Stimulated activated CD8-positive, alpha-beta memory T cell treated with anti-CD3 and anti-CD28 coated beads, Interleukin-4, amount 100 ng/mL, for 1 hour (primary cell): ENCODE measurements at places on chromosomes 12 and 14.

GRCh38 chr12:73514672-73515071 lies 1023.0 kb upstream of the ATXN7L3B start:
- no peak for DNase-seq

DNA sequence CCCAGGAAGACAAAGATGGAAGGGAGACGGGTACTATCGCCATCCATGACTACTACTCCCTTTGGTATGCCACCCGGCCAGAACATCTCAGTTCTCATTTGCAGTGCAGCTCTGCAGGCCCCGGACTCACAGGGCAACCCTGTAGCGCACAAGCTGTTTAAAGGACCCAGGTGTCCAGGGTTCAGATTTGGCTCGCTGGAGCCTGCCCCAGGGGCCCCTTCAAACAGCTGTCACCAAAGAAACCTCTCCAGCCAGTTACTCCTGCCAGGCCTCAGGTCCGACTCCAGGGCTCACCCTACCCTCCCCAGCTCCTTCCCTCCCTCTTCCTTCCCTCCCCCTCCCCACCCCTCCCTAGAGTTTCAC lies 5.5 kb upstream of the CHD4 start:
- no peak for DNase-seq

DNA sequence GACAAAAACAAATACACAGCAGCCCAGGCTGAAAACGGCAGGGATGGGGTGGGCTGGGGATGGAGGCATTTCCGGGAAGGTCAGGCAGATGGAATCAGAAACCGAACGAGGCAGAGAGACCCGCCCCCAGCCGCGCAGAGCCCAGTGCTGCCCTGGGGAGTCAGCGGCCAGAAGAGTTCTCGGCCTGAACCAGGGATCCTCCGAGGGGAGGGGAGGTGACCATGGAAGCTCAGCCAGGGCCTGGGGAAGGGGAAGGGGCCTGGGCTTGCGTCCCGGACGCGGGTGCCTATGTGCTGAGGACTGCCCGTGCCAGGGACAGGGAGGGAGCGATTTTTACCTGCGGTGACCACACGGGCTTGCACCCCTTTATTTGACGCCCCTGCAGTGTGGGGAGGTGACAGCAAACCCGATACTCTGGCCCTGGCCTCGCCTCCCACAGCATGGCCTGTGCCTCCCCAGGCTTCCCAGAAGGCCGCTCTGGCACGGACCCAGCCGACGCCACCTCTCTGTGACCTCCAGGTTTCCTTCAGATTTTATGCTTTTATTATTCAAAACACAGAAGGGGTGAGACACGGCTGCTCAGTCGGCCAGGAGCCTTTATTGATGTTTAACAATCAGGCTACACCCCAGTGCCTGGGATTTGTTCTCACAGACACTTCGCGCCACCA lies 7.7 kb downstream of the LRCOL1 start:
- no peak for DNase-seq

DNA sequence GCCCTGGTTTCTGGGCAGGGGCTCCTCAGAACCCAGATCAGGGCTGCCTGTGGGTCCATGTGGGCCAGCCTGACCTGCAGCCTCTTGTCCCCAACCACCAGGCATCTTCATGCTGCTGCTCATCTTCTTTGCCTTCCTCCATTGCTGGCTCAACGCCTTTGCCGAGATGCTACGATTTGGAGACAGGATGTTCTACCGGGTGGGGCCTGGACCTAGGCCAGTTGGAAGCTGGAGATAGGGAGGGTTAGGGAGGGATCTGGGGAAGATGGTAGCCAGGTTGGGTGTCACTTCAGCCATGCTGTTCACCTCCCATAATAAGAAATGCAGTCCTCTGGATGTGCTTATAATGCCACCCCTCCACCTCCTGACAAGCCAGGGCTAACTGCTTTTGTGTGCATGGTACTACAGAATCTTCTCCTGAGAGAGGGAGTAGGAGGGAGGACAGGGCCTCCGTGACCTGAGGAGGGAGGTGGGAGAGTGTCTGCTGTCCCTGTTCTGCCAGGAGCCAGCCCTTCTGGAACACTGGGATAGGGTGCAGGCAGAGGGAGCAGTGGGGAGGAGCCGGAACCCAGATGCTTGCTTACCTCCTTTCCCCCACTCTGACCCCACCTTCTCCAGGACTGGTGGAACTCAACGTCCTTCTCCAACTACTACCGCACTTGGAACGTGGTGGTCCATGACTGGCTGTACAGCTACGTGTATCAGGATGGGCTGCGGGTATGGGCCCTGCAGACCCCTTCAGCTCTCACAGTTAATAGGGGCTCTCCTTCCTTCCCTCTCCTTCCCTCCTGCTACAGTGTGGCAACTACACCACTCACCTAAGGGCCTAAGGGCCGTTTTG lies 17.6 kb downstream of the SOAT2 start:
- no peak for DNase-seq

- DNase-seq, result peak; percentile 76
Observed at GRCh38 chr12:56630180-56630632, at the start of gene BAZ2A. TSS of gene BAZ2A (minus strand) at chr12:56630326. CDS start at chr12:56617530, 12,796 bp downstream.

- no peak for DNase-seq
Observed at GRCh38 chr12:63152321-63152700, 1.3 kb upstream of the AVPR1A start.

DNA sequence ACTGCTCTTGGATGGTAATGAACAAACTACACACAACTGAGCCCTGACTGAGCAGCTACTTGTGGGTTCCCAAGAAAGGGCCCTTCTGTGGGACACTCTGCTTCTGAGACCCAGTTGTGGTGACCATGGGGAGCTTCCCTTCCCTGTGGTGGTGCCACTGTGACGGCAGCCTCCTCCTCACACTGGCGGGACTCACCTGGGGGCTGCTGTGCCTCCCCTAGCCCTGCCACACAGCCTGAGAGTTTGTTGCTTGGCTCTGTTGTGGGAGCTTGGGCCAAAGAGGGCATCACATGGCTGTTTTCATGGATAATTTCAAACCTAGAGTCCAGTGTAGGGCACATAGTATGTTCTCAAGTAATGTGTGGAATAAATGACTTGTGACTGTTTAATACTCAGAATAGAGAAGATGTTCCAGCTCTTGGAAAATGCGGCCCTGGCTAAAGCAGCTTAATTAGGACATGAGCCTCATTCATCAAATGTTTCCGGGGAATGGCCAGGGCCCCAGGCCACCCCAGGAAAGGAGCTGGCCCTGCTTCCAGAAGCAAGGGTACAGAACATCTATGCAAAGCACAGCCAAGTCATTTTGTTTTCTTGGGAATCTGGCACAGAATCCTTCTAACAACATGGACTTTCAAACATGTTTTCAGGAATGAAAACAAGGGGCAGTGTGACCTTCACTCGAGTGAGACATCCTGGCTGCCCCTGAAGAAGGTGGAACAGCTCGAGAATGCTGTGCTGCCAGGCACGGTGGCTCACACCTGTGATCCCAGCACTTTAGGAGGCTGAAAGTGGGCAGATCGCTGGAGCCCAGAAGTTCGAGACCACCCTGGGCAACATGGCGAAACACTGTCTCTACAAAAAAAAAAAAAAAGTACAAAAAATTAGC lies 21.2 kb downstream of the ZFYVE21 start:
- DNase-seq, result no peak
